ENCODE measurements at places on chromosomes 11 and 22.
A peak's percentile ranks its signal among the peaks of the same experiment; 100 is the strongest.

DNA sequence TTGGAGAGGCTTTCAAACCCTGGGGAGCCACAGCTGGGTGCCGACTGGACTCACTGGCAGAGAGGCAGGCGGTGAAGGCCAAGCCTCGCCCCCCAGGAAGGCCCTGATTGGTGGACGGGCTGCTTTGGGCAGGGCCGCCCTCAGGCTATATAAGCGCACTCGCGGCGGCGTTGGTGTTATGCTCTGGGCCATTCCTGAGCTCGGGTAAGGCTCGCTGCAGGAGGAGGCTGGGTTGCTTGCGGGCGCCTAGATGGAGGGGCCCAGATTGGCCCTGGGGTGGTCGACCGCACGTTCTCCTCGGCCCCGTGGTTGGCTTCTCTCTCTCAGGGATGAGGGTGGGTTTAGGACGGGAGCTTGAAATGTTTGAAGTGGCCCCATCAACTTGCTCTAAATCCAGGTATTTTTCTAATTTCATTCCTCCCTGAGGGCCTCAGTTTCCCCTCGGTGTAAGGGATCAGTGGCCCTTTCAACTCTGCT is at the start of gene SPDYC:
Gene SPDYC (plus strand): TSS at position 176 of the 477 bp plus-strand sequence. CDS start 1,125 bp downstream, outside the sequence.
- no peak for DNase-seq

GRCh38 chr11:117300283-117300663 is 9.1 kb downstream of the BACE1-AS start:
- DNase-seq, result peak; percentile 22

DNA sequence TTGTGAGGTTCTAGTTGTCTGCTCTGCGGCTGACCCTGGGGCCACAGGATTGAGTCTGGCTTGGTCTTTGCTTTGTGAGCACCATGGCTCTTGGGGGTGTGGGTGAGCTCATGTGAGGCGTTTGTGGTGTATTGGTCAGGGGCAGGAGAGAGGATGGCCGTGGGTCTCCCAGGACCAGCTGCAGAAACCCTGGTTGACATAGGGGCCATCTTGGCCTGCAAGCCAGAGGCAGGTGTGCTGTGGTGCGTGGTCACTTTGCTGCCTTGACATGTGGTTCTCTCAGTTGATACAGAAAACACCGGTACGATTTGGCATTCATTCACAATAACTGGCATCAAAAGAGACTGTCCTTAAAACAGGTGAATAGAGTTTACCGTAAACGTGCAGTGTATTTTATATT is 11.3 kb downstream of the PHRF1 start:
- DNase-seq, result no peak

DNA sequence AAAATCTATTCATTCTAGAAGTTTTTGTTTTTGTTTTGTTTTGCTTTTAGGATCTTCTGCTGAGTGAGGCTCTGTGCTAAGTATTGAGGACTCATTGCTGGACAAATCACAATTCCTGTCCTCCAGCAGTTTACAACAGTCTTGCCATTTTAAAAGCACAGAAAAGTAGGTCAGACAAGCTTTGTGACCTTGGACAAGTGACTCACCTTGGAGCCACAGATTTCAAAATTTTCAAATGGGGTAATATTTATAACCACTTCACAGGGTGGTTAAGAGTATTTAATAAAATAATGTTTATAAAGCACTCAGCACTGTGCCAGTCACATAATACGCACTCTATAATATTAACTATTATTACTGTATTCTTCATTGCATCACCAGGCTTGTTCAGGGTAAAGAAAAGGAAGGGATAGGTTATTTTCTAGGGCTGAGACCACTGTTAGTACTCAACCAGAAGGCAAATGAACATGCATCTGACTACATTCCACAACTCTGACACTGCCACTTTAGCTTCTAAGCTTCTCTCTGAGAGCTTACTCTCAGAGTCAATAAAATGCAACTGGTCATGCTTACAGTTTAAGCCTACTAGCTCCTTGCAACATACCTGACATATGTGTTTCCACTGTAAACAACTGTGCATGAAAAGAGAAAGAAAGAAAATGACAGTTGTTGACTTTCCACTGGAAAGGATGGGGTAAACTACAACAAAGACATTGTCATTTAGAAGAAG is 63.2 kb upstream of the FIBIN start:
- DNase-seq, result no peak

DNA sequence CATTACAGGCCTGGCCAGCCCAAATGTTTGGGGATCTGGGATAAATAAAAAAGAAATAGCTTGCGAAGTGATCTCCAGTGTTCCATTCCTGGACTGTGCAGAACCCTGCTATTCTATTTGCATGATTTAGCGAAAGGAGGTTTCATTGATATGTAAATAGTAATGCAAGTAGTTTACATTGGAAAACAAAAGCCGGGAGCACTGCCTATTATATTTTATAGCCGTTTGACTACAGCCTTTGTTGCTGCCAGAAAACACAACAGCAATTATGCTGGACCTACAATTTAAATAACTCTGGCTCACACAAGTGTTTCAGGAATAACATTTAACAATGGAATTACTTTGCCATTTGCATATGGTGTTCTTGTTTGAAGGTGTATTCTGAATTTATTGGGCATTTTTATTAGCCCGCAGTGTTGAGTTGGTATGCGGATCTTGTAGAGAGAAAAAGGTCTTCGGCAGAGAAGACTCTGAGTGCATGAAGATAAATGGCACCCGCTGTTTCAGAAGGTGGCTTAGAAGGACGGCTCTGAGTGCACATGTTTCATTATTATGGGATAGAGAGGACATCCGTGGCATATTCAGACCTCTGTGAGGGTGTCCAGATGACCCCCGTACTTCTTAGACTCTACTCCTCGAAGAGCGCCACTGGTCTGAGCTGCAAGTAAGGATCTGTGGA is 315.0 kb downstream of the BRD1 start:
- DNase-seq, result no peak

DNA sequence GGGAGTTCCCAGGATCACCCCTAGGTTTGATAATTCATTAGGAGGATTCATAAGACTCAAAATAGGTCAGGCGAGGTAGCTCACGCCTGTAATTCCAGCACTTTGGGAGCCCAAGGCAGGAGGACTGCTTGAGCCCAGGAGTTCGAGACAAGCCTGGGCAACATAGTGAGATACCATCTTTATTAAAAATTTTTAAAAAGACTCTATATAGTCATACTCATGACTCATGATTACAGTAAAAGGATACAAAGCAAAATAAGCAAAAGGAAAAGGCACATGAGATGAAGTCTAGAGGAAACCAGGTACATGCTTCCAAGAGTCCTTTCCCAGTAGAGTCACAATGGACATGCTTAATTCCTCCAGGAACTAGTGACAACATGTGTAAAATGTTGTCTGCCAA is 13.9 kb upstream of the PTS start:
- no peak for DNase-seq

- no peak for DNase-seq
Observed at GRCh38 chr11:33005175-33005574, 10.5 kb upstream of the DEPDC7 start.

DNA sequence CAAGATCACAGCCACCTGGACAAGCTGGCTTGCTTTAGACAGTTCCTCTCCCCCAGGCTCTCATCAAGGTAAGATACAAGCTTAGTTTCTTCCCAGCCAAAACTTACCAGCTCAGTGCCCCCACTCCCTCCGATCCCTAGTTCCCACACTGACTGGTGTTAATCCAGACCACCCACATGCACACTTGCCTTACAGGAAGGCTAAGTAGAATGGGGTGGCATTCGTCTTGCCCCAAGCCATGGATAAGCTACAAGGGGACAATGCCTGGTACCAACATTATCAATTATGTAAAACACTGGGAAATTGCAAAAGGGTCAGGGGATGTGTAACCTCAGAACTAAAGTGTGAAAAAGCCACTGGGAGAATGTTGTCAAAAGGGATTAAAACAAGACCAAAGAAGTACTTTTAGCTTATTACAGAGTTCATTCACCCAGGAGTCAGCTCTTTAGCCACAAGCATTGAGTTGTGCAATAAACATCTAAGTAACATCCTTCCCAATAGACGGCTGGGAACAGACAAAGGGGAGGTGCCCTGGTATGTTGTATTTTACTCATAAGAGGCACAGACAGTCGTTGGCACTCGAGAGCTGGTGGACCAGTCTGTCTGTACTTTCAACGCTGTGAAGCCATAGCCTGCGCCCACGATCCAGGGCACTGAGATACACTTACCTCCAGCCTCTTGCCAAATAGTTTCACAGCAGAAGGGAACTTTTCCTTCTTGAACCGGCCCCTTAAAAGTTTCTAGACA is 1.1 kb downstream of the DHCR7 start:
- DNase-seq, result no peak

DNA sequence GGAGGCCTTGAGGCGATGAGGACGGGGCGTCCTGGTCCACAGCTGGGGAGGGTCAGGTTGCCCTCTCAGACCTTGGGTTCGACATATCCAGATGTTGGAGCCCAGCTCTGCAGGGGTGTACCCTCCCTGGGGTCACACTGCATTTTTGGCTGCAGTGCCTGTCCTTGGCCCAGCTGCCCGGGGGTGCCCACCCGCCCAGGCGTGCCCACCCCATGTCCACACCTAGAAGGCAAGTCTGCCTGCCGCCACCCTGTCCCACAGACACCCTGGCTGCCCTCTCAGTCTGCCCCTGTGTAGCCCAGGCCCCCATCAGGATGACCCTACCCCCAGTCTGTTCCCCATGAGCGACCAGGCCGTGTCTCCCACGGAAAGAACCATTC is 3.0 kb downstream of the LSP1 start:
- no peak for DNase-seq

GRCh38 chr11:130737866-130738431 is 178.3 kb downstream of the SNX19 start:
- no peak for DNase-seq

GRCh38 chr11:105789579-105790420 is 179.9 kb downstream of the GRIA4 start:
- DNase-seq, result no peak

GRCh38 chr11:19089421-19089820 is 27.5 kb upstream of the ZDHHC13 start:
- DNase-seq, result no peak

DNA sequence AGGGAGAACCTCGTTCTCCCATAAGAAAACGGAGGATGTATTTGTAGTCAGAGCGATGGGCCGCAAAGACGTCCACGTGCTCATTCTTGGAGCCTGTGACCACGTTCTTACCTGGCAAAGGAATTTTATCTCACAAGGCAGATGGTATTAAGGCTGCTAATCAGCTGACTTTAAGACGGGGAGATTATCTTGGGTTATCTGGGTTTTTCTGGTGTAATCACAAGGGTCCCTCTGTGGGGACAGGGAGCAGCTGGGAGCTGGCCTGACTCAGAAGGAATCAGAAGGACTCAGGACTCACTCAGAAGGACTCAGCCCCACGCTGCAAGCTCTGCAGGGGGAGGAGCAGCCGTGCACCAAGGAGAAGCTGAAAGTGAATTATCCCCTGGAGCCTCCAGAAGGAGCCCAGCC is 7.5 kb upstream of the SIGIRR start:
- no peak for DNase-seq

DNA sequence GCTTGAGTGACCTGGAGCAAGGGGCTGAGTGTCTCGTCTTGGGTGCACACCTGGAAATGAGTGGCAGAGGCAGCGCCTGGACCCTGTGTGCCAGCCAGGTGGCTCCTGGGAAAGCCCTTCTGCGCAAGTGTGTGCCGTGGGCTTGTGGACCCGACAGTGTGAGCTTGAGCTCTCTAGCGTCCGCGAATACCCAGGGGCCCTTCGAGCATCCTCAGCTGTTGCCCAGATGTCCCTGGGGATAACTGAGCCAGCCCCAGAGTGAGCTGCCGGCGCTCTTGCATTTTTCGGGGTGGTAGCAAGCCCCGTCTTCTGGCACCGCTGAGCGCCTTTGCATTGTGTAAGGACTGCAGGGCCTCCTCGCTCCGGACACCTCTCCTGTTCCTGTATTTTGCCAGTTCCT is 399.2 kb downstream of the TBC1D22A start:
- DNase-seq, result no peak

GRCh38 chr11:69239641-69240040 is 54.3 kb upstream of the MYEOV start:
- DNase-seq, result no peak

- DNase-seq, result no peak
Observed at GRCh38 chr11:134572741-134573675, 161.0 kb upstream of the B3GAT1 start.

Measured in NCI-H1092 treated with DMSO at 0.1 percent for 48 hours (cell line).